ENCODE measurements at places on chromosomes 7 and 10.

- DNase-seq = no peak
Observed at GRCh38 chr7:123120286-123120685, 79.5 kb downstream of the SLC13A1 start.

DNA sequence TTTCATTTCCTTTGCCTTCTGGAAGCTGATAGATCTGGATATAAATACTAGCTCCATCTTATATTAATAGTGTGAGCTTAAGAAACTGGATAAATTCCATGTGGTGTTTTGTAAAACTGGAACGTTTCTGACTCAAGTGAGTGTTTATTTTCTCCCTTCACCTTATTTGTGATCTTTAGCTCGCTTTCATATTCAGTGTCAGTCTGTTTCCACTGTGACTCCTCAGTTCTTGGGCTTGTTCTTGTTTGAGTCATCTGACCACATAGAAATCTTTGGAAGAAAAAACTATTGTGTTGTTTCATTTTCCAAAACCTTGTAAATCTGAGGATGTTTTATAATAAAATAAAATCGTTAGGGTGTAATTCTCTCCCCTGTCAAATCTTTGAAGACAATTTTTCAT lies 186.4 kb downstream of the POLR1F start:
- DNase-seq = no peak

DNA sequence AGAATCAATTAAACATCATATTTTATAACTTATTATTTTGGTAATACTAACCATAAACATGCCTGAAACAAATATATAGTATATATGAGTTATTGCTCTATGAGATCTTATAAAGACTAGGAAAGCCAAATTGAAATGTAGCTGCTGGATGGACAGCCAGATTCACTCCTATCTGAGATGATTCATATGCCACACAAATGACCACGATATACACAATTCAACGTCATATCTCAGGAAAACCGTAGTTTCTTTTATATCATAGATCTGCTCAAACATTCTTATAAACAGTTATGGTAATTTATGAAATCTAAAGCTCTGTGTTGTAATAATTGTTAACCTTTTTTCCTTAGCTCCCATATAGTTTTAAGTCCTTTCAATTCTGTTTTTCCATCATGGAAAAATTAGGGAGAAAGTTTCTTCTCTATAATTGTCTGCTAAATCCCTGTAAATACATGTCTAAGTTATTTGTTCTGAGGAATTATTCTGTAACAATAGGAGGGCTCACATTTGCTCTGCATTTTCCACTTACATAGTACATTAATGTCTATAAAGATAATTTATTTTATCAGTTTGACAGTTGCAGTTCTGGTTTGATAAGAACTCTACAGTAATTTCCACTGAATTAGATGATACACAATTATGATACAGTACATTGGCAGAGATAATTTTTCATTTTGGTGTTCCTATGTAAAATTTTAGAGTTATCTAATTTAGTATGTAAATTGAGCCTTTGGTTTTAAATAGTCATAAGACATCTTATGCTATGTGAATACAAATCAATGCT lies 42.7 kb downstream of the GNAT3 start:
- DNase-seq = no peak

DNA sequence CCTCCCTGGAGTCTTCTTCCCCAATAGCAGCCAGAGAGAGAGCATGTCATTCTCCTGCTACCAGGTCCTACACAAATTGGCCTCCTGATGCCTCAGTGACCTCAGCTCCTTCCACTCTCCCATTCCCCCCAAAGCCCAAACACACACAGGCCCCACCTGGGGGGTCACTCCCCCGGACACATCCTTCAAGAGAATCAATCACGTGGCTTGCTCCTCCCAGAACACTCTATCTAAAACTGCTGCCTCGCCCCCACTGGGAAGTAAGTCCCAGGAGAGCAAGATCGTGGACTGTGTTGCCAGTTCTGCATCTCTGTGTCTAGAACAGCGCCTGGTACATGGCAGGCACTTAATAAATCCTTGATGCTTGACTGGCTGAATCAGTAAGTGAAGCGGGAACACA lies 2.5 kb upstream of the HSPA12A start:
- no peak for DNase-seq

DNA sequence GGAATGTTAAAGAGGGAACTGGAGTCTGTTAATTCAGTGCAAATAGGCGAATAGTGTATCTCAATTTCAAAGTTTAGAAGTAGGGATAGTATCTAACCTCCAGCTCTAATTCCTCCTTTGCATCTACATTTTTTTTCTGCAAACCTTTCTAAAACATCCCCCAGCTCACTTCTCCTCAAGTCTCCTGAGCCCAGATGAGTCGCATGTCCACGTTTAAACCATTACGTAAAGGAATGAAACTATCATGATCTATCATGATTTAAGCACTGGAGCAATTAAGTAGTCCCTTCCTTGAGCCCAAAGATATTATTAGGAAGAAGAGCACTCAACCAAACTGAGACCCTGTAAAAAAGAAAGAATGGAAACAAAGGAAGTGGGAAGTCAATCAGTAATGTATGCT lies 29.9 kb downstream of the GPR22 start:
- no peak for DNase-seq

- no peak for DNase-seq
Observed at GRCh38 chr7:74223711-74224510, 14.1 kb downstream of the LAT2 start.

GRCh38 chr10:127406018-127406550 lies 143.0 kb upstream of the NPS start:
- no peak for DNase-seq

DNA sequence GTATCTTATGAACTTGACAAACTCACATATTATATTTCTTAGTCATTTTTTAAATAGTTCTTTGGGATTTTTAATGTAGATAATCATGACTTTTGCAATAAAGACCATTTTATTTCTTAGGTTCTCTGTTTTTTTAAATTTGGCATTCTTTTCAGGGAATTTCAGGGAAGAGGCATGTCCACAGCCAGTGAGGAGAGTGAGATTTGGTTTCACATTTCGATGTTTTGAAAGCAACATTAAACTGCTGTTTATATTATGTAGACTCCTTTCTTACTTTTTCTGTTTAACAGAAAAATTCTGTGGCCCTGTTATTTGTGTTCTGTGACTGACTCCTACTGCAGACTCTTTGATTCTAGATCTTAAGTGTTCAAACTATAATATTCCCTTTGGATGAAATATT lies 153.7 kb downstream of the FAM107B start:
- no peak for DNase-seq

GRCh38 chr7:42790196-42790595 lies 121.7 kb downstream of the C7orf25 start:
- DNase-seq = no peak

DNA sequence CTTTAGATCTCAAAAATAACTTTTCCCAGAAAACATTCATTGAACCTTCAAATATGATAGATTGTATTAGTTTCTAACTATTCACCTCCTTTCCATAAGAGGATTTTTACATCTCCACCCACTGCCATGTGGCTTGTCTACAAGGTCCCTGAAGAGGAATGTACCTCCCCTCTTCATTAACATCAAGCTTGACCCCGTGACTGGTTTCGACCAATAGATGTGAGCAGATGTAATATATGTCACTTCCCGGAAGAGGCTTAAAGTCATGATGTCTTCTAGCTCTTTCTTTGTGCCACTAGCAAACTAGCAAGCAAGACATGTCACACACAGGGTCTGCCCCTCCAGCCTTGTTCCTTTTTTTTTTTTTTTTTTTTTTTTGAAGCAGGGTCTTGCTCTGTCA lies 6.9 kb downstream of the BAZ1B start:
- DNase-seq = no peak

DNA sequence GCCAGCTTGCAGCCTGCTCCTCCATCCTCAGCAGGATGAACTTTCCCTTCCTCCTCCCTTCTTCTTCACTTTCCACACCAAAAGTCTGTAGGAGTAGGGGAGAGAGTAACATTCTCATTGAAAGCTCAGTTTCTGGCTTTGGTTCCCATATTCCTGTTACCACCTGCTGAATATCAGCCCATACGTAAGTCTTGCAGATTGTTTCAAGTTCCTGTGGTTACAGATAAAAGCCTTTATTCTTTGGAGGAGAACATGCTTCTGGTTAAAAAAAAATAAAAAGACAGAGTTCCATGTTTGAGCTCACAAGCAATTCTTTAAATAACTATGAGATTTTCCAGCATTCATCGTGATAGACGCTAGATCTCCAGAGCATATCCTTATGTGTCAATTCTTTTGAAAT lies 637.3 kb downstream of the SUGCT start:
- no peak for DNase-seq

DNA sequence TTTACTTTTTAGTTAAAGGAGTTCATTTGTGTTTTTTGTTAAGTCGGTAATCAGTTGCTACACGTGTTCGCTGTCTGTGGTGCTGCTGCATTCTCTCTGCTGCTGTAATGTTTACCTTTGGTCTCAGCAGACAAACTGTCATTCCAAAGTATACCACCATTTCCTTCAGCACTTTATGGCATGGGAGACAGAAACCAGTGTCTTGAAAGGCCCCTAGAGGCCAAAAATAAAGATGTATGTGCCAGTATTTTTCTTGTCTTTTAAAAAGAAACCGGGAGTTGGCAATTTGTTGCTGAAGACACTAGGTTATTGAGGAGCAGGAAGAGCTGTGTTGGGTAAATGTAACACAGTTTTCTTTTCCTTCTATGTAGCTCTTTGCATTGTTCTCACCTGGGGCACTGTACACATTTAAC lies 24.1 kb downstream of the ZNF92 start:
- DNase-seq = no peak

- DNase-seq = no peak
Observed at GRCh38 chr10:99170116-99170675, 65.5 kb downstream of the HPSE2 start.

DNA sequence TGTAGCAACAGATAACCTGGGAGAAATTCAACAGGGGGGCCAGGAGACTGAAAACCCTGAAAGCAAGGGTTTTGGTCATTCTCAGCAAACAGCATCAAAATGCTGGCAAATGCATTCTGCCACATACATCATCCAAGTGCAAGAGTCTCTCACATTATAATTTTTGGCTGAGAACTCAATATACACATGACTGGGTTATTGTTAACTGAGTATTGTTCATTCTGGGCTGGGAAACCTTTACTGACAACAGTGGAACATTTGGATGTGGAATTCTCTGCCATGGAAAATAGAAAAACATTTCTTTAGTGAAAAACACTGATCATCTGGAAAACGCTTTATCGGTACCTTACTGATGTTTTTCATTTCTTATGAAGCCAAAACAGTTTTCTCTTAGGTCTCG lies 73.1 kb upstream of the MET start:
- no peak for DNase-seq

- DNase-seq = no peak
Observed at GRCh38 chr10:97321032-97321803, 2.1 kb downstream of the FRAT1 start.

DNA sequence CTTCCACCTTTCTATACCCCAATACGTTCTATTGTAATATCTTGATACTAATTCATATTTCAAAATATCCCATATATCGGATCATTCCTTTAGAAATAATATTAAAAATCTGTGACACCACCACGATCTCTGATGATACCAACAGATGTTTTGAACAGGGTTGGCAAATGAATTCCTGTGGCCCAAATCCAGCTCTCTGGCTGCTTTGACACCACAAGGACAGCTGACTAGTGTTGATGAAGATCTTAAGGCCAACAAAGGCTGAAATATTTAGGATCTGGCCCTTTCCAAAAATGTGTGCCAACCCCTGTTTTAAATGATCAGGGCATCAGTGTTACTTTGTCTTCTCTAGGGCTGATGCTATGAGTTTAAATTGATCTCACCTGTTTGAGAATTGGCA lies 380.7 kb upstream of the PFKP start:
- no peak for DNase-seq

DNA sequence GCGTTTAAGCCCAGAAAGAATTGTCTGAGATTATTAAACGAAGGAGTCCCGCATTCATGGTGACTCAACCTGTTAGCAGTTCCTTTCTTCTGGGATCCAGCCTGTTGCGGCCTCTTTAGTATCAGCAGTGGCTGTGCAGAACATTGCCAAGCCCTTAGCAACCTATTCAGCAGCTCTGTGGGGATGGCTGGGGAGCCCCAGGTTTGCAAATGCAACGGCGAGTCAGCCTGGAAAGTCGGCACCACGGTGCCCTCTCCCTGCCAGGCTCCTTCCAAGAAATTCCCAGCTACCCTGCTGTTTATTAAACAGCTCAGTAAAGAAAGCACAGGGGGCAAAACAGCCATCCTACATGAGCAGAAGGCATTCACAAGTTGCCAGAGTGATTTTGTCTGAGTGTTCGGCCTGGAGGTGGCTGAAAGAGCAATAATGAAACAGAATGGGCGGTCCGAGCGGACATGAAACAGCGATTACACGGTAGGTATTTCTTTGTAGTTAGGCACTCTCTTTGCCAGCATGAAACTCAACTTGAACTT lies 198.3 kb downstream of the BAMBI start:
- no peak for DNase-seq

DNA sequence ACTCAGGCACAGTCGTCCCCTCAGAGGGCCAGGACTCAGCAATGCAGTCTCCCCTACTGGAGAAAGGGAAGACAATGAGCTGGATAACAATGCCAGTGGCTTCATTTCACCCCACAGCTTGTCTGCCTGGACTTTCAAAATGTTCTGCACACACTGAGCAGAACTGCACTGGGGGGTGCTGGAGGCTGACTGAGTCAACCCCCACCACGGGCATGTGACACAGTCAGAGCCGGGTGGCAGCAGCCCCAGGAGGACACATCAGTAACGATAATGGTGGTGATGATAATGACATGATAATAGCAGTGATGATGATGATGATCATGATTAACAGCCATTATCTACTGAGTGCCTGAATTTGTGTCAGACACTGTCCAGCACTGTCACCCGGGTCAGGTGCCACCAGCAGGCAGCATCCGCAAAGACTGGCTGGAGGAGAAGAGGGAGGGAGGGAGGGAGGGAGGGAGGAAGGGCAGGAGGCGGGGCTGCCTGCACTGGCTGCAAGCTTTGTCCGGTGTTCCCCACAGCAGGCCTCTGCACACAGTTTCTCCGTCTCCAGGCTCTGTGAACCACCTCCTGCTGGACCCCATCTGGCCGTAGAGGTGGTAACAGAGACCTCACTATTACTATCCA lies 67.4 kb downstream of the PLXNA4 start:
- no peak for DNase-seq

DNA sequence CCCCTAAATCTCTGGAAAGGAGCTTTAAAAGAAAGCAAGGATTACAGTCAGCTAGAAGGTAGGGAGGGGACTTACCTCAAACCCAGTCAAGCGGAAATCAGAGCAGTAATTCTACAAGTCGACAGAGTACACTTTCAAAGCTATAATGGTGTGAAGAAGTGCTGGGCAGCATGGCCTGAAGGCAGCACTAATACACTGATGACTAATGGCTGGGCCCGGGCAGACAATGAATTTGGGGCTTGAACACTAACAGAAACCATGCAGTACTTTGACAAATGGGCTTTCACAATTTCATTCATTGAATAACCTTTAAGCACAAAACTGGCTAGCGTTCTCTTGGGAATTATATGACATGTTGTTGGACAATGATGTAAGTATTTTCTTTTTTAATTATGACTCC lies 4.7 kb downstream of the GLI3 start:
- no peak for DNase-seq

DNA sequence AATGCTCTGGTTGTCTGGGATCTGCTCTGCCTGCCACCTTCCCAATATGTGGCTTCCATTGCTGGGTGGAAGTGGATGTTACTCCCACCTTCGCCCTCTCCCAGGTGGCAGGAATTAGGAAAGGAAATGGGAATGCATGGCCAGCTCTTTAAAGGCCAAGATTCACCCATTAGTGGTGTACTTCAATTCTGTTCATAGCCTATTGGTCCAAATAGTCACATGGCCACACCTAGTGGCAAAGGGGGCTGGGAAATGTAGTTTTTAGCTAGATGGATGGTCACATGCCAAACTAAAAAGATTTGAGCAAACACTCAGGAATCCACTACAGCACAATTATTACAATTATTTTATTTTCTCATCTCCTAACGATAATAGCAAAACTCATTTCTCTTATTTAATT lies 135.1 kb downstream of the NPY start:
- DNase-seq = no peak
